ENCODE measurements at places on chromosomes 6 and 20. TPM values are rescaled to one million over a fixed set of nuclear protein-coding genes. Genes with fewer than 3 reads are reported as not detected.

DNA sequence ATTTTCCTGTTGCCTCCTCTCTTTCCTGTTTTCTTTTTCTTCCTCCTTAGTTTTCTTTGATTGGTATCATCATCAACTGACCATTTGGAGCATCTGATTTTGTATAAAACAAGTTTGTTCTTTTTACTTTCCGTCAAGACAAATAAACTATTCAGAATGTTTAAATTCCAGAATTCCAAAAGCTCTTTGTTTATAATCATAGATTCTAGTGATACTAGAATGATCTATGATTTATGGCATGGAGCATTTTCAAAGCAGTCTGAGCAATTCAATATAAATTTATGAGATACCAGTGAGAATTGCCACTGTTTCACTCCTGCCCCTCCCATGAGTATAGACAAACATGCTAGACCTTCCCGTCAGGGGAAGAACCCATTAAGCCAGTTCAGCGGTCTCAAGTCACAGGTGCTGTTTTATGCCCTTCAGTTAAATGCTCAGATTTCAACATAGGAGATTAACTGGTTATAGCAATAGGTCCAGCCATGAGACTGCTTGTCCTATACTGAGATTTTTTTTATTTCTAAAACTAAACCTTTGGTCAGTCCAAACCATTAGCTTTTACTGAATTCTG is 60.7 kb downstream of the GRIK2 start:
- DNase-seq, result no peak

DNA sequence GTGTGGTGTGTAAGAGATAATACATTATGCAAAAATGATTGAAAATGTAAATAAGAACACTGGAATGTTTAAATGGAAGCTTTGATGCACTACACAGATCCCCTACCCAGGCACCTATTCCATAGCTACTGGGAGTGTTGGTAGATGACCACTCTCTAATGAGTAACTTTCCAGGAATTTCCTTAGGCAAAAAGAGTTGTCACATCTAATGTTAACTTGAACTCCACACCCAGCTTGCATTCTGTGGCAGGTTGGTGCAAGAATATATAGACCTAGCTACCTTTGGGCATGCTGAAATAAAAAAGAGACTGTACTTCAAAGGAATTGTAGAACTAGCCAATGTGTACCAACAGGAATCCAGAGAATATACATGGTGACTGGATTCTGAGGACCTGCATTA is 1254.2 kb upstream of the EYS start:
- DNase-seq, result no peak

DNA sequence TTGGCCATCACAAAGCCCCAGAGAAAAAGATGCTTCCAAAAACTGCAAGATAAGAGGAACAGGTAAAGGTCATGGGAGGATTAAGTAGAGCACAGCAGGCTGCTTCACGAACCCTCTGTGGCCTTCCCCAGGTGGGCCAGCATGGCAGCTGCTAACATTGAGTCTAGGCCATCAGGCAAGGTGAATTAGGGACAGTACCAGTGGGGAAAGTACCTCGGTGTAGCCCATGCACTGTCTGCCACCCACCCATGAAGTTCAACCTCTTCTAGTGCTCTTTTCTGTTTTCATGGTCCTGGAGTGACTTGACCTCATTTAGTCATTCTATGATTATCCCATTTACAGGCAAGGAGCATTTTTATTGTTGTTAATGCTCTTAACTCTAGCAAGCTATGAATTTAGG is 108.6 kb upstream of the DUSP22 start:
- DNase-seq, result no peak

GRCh38 chr6:109295774-109296156 is 86.5 kb downstream of the CD164 start:
- DNase-seq, result no peak

DNA sequence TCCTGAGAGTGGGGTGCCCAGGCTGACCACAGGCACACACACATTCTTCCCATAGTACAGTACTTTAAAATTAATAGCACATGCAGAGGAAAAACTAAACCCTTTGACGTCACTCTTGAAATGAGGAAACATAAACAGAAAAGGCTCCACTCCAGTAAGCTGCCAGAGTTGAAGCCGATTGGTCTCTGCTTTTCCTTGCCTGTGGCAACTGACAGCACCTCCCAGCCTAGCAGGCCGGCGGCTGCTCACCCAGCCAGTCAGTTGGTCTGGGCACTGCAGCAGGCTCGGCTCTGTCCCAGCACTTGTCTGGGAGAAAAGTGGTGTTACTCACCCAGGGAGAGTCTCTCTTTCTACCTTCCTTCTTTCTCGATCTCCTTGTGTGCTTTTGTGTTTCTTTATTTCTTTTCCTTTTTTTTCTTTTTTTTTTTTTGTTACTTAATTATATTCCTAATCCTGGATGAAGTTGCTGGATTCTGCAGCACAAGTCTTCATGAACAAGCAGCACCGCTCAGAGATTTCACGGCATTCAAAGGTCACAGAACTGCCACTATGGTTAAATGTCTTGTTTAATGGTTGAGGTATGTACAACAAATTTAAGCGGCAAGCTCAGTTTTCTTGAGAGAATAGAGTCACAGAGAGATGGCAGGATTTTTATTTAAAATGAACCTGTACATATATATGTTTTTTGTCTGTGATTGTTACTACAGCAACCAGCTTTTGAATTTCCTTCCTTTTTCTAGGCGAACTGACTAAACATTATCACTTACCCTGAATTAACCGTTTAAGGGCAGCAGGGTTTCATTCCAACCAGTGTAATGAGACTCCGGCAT is at the start of gene PDE7B:
TSS of gene PDE7B (plus strand) at position 260 of the 830 bp plus-strand sequence.
- peak; percentile 73 for DNase-seq

Gene PPP1R18
- total RNA-seq, result 145 TPM

DNA sequence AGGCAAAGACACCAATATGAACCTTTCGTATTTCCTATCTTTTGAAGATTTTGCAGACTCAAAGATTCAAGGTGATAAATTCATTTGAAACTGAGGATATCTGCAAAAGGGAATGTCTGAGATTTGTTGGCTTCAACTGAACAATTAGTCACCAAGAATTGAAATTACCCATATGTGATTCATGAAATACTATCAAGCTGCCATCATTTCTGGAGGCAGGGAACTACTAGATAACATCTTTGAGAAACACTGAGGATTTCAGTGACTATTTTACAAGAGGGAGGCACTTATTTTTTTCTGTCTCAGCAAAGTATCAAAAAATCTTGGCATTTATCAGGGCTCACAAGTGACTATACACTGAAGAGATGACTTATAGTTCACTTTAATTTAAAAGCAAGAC is 39.8 kb upstream of the MMS22L start:
- DNase-seq, result no peak

Gene SAMD10
- 25.4 TPM for total RNA-seq

Gene TRIM31
- total RNA-seq, result not detected

DNA sequence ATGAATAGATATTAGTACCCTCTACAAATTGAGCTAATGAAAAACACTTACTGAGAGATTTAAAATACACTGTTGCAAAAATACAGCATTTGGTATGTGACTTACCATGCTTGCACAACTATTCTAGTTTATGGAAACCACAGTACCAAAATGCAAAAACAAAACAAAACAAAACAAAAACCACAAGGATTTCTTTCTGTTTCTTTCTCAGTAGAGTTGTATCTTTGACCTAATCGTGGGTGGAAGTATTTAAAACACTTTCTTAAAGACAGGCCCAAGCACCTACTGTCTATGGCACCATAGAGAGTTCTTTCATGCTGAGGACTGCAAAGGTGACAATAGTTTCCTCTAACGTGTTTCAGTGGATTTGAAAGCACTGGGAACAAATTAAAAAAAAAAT is 95.3 kb upstream of the C6orf118 start:
- no peak for DNase-seq

GRCh38 chr6:55569638-55570037 is 9.4 kb downstream of the HMGCLL1 start:
- DNase-seq, result no peak

Gene ABHD16B
- 0.11 TPM for total RNA-seq

Gene LZTS3
- total RNA-seq, result 0.88 TPM

Gene NKX2-2
- total RNA-seq, result not detected

GRCh38 chr6:159608961-159609651 is 83.9 kb downstream of the SOD2 start:
- DNase-seq, result peak; percentile 50

GRCh38 chr6:30884521-30885480 is 482 bp downstream of the DDR1 start:
- DNase-seq, result peak; percentile 68

- no peak for DNase-seq
Measured at GRCh38 chr20:22404419-22405170, 179.8 kb downstream of the FOXA2 start.

- no peak for DNase-seq
Measured at GRCh38 chr6:111748231-111748647, 125.0 kb downstream of the FYN start.

DNA sequence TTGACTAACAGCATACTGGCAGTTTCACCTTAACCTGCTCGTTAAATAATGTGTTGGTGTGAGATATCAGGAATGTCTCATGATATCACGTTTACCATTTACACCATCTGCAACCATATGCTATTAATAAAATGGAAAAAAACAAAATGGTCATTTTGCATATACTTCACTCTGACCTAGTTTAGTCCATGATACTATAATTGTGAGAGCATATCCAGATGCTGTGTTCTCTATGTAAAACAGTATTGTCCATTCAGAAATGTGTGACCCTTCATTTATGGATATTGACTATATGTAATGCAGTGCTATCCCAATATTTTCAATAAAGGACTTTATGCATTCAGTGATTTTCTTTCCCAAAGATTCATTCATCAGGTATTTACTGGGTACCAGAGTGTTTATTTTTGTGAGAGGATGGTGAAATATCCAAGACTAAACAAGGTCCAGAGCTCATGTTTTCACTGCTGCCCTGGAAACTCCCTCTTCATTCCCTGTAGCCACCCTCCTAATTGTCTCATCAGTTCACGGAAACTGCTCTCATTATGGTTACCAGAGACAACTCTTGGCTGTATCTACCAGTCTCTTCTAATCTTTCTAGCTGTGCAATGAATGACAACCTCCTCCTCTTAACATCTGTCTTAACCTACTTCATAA is 25.7 kb upstream of the HINT3 start:
- no peak for DNase-seq

- no peak for DNase-seq
Measured at GRCh38 chr20:47724396-47724795, 60.9 kb downstream of the SULF2 start.

Gene POU3F2
- not detected for total RNA-seq

- DNase-seq, result no peak
Measured at GRCh38 chr20:50911716-50912115, 19.5 kb downstream of the ADNP start.

DNA sequence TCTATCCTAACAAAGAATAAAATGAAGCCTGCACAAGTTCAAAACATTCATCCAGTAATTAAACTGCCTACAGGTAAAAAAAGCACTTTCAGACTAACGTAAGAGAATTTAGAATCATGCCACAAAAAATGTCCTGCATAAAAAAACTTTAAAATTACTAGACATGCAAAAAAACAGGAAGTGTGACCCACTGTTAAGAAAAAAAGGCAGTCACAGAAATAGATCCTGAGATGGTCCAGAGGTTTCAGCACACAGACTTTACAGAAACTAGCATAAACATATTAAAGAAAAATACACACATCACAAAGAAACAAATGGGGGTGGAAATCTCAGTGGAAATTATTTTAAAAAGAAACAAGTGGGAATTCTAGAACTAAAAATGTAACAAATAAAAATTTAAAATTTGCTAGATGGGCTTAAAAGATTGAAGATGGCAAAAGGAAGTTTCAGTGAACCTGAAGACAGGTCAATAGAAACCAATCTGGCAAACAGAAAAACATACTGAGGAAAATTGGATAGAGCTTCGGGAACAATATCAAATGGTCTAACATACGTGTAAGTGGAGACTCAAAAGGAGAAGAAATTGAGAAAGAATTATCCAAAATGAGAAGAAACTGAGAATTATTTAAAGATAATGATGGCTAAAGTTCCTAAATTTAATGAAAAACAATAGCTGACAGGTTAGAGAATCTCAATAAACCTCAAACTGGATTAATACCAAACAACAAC is 3.4 kb upstream of the ZNF133 start:
- no peak for DNase-seq

Gene QKI
- total RNA-seq, result 62.7 TPM

- no peak for DNase-seq
Measured at GRCh38 chr6:167428664-167429333, 103.9 kb downstream of the TTLL2 start.

DNA sequence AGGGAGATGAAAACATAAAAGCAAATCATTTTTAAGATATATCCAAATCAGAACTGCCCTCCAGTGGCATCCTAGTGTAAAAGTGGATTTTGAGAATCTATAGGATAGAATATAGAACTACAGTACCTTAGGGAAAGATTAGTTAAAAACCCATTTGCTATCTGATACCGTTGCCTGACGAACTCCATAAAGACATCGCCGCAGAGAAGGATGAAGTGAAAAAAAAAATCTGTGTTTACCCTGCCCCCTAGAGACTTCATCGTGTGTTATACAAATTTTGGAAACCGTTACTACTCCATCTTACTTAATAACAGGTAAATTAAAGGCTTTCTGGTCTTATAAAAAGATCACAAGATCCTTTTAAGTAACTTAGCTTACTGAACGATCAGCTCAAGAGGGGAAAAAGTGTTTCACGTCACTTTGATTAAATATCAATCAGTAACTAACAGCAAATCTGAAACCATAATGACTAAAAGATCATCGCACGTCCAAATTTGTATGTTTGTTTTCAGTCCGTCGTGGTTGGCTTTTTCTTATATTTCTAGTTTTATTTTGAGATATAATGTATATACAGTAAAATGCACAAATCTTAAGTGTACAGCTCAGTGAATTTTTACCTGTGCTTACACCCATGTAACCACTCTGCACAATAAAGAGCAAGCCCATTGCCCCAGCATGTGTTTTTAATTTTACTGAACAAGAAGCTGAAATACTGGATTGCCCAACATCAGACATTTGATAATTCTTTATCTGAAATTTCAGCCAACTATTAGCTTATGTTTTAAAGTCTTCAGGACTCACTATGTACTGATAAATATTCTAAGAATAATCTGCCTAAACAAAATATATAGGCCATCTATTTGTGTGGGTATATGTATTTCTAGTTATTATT is 881 bp upstream of the MCM3 start:
- no peak for DNase-seq

DNA sequence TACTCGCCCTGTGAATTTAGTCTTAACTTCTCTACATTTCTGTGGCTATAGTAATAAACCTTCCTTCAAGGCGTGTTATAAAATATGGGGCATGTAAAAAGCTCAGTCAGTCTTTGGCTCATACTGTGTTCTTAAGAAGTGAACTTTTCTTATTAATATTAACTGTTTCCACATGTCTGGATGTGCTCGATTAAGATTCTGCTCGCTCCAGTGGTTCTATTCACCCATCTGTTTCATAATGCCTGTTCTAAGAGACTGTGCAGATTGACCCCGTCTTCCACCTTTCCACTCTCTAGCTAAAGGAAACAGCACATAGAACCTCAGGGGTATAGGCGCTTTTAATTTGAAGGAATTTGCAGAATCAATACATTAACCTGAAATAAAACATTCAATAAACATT is 99.9 kb downstream of the L3MBTL3 start:
- DNase-seq, result no peak
